ENCODE measurements at places on chromosomes 6 and 20.
A peak's percentile ranks its signal among the peaks of the same experiment; 100 is the strongest.

GRCh38 chr6:141594874-141595273 is 537.9 kb upstream of the GJE1 start:
- no peak for DNase-seq

DNA sequence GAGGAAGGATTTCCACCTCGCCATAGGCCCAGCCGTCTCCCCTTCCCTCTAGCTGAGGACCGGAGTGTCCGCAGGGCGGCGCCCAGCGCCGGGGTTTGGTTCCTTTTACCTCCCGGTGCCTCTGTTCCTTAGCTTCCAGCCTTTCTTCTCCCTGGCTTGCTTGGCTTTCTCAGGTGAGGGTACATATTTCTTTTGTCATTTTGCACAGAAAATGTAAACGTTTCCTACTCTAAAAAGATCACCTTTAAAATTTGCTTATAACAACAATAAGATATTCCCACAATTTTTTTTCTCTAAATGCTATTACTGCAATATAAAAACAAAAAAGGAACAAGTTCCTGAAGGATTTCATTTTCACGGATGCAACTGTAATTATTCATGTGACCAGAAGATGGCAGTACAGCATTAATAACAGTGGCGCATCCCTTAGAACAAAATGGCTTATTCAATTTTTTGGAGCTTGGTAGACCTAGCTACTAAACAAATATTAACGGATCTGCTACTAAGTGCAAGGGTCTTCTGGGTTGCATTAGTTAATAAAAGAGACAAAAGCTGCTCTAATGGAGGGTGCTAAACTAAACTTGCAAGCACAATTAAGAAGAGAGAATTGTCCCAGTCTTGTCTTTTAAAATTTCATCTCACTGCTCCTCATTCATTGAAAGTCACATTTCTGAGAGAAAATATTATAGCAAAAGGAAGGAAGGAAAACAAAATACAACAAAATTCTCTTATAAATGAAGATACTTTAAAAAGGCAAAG is 172.9 kb downstream of the ADGRG6 start:
- peak; percentile 13 for DNase-seq

DNA sequence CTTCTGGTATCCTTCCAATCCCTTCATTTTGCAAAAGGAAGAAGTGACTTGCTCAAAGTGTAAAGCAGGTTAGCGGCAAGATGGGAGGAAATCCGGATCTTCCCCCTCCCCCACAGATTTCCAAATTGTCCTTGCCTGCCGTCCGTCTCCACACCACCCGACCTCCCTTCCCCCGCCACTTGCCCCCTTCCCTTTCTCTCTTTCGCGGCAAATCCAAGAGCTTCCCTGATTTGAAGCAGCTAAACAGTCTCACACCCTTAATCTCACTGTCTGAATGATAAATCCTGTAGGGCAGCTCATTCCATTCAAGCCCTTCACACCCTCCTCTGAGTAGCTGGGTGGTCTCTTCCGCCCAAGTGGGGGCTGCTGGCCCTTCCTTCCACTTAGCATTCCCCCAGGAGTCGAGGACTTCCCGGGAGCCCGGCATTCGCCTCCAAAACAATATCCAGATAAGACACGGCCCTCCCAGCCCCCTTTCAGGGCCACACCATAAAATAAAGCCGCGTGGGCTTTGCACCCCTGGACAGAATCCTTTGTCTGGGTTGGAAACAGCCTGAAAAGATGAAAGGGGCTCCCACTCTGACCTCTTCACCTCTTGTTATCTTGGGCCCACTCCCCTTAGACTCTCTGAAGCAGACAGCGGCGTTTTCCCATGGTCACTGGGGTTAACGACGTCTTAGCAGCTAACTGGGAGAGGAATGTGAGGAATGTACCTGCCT is 44.0 kb upstream of the PIM1 start:
- no peak for DNase-seq

DNA sequence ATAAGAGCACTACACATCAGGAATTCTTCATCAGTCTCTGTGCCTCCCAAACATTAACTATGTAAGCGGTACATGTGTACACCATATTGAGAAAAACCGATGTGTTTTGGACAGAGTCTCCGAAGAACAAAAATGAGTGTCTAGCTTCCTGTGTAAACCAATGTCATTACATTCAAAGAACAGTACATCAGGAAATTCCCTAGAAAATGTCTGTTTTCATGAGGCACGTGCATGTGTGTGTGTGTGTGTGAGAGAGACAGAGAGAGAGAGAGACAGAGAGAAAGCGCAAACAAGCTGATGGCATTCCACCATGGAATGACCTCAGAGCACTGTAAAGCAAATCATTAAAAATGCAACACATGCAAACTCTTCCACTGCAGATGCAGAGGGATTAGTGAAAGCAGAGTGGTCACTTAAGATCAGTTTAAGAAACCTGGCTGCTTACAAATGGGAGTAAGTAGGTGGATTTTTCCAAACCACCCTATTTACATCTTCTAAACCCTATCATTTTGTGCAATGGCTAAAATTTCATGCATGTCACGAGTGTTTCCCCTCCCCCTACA is 133.9 kb downstream of the HIVEP2 start:
- DNase-seq, result no peak

GRCh38 chr20:46050444-46050843 is 21.4 kb downstream of the SLC12A5 start:
- DNase-seq, result no peak

- no peak for DNase-seq
Observed at GRCh38 chr20:752291-752690, 16.0 kb downstream of the SLC52A3 start.

- DNase-seq, result no peak
Observed at GRCh38 chr20:62691487-62691886, 17.1 kb upstream of the NTSR1 start.

- no peak for DNase-seq
Observed at GRCh38 chr6:47922391-47922790, 140.6 kb downstream of the OPN5 start.

GRCh38 chr6:144155529-144155928 is 5.2 kb downstream of the STX11 start:
- no peak for DNase-seq

GRCh38 chr6:109458774-109459531 is 3.4 kb upstream of the MICAL1 start:
- DNase-seq, result peak; percentile 50

DNA sequence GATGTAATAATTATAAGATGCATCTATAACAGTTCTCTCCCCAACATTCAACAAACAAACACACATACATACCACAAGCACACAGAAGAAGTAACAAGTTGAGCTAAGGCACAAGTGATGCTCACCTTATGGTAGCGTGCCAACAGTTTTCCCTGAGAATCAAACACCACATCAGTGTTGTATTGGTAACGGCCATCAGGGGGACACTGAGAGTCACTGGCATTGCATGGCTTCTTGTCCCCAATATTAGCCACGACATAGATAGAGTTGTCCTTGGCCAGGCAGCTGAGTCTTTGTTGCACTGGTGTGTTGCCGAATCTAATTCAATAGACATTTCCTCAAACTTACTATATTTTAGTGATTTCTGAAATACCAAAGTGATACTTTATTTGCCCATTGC is 14.8 kb upstream of the VNN1 start:
- DNase-seq, result no peak

GRCh38 chr6:47310131-47310480 is 401 bp upstream of the TNFRSF21 start:
- no peak for DNase-seq

GRCh38 chr6:143200167-143200770 is 139.6 kb downstream of the AIG1 start:
- DNase-seq, result no peak

- peak; percentile 89 for DNase-seq
Observed at GRCh38 chr6:29887819-29888776, 54.2 kb upstream of the HLA-A start.

GRCh38 chr6:80316686-80317231 is 210.3 kb downstream of the BCKDHB start:
- DNase-seq, result no peak

GRCh38 chr6:17612048-17612447 is 11.9 kb downstream of the FAM8A1 start:
- DNase-seq, result no peak

DNA sequence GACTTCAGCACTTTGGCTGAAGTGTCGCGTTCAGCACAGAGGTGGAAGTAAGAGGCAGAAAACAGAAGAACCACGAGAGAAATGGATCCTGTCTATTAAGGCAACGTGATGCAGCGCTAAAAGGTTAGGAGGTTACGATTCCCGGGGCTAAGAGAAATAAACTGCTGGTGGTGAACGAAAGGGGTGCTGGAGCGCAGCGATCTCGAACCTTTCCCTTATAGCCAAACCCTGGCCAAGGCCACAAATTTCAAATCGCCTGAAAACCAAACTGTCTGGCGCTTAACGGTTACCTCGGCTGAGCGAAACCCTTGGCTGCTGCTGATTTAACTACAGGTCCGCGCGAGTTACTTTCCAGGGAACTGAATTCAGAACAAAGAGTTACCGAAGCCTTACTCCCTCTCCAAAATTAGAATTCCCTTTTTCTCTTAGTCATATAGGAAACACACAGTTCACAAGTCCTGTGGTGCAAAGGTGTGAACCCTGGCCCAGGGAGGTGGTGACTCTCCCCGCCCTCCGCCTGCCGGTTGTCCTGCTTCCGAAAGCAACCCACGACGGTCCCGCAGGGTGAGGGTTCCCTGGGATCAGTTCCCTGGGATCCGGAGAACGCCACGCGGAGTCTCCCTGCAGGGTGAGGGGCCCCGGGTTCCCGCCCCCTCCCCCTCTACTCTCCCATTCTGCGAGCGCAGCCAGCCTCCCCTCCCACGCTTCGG is 1.3 kb upstream of the SLC35D3 start:
- no peak for DNase-seq

GRCh38 chr6:39388606-39389483 is 66.3 kb upstream of the KCNK16 start:
- no peak for DNase-seq

GRCh38 chr6:40485300-40485699 is 101.9 kb downstream of the LRFN2 start:
- DNase-seq, result no peak

All from activated CD4-positive, alpha-beta T cell treated with anti-CD3 and anti-CD28 coated beads, Interleukin-2, amount 10 ng/mL, durations not matched to agents 7 days and 5 days (primary cell).